ENCODE measurements at places on chromosomes 5 and 9.
A peak's percentile ranks its signal among the peaks of the same experiment; 100 is the strongest.

DNA sequence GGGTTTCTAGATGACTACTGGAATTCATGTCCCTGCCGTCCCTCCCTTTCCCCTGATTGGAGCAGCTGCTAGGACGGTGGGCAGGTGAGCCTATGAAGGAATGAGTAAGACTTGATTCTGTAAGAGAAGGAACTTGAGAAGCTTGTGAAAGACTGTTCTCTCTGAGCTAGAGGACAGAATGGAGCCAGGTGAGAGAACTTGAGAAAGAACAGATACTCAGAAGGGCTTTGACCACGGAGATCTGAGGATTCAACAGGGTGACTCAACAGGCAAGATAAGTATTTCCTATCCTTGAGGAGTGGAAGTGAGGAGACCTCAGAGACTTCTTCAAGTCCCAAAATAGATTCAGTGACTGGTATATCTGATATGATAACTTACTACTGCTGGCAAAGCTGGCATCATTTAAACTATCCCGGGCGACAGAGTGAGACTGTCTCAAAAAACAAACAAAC, 41.9 kb downstream of the HSDL2 start:
- no peak for DNase-seq
- no peaks in the 10 kb centered on the region for H3K4me1 ChIP-seq
- no peaks in the 10 kb centered on the region for H3K27me3 ChIP-seq
- H3K27ac ChIP-seq = no peak overlapping the region
- no peaks in the 10 kb centered on the region for H3K36me3 ChIP-seq
- no peak overlapping the region for H3K4me3 ChIP-seq

DNA sequence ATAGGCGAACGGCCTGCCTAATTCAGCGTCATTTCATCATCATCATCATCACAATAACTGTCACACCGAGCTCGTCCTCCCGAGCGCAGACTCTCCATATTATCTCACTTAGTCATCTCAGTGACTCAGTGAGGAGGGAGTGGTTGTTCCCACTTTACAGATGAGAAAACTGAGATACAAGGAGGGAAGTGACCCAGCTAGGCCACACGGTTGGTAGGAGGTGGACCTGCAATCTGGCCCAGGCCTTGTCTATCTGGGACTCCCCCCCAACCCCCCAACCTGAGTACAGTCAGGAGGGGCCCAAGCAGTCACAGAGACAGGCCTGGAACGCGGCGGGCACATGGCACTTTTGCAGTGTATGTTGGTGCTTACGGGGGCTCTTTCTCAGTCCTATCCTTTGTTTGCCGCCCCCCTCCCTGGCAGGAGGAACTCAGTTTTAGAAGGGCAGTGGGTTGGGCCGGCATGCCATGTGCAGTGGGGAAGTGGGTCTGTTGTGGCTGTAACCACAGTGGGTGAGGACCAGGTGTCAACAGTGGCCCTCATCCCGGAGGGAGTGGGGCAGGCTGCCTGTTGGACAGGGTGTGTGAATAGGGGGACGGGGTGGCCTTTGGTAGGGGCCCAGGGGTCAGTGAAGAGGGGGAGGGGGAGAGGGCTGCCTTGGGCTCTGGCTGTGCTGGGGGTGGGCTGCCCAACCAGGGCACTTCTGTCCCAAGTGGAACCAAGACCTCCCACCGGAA, 1.7 kb upstream of the RXRA start:
- no peak overlapping the region for H3K4me3 ChIP-seq
- H3K27ac ChIP-seq = peak overlapping the region; percentile 4
- peaks cover 47% of the 10 kb centered on the region for H3K4me1 ChIP-seq
- no peaks in the 10 kb centered on the region for H3K27me3 ChIP-seq
- no peaks in the 10 kb centered on the region for H3K36me3 ChIP-seq

DNA sequence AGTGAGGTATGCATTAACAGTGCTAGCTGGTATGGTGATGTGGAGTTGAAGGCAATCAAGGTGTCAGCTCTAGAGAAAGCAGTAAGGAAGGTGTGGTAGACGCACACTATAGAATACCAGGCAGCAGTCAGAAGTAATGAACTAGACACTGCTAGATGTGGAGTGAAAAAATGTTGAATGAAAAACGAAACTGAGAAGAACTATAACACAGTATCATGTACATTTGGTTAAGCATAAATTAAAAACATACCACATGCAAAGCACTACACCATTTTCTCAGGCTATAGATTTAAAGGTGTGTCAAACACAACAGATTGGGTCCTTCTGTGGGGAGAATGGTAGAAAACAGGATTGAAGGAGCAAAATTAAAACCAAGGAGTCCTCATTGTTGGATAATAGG, 15.4 kb downstream of the ZNF622 start:
- no peaks in the 10 kb centered on the region for H3K4me1 ChIP-seq
- H3K27ac ChIP-seq = no peak overlapping the region
- no peak overlapping the region for H3K4me3 ChIP-seq
- no peaks in the 10 kb centered on the region for H3K27me3 ChIP-seq
- peaks cover 76% of the 10 kb centered on the region for H3K36me3 ChIP-seq
- no peak for DNase-seq

GRCh38 chr9:4443439-4443838, 46.8 kb upstream of the SLC1A1 start:
- H3K27me3 ChIP-seq = no peaks in the 10 kb centered on the region
- no peaks in the 10 kb centered on the region for H3K36me3 ChIP-seq
- DNase-seq = no peak
- H3K27ac ChIP-seq = no peak overlapping the region

- H3K27me3 ChIP-seq = no peaks in the 10 kb centered on the region
- H3K27ac ChIP-seq = peak overlapping the region; percentile 40
- H3K4me3 ChIP-seq = no peak overlapping the region
- H3K4me1 ChIP-seq = no peaks in the 10 kb centered on the region
- no peak for DNase-seq
Observed at GRCh38 chr5:55438998-55439397, 95.8 kb downstream of the PLPP1 start.

DNA sequence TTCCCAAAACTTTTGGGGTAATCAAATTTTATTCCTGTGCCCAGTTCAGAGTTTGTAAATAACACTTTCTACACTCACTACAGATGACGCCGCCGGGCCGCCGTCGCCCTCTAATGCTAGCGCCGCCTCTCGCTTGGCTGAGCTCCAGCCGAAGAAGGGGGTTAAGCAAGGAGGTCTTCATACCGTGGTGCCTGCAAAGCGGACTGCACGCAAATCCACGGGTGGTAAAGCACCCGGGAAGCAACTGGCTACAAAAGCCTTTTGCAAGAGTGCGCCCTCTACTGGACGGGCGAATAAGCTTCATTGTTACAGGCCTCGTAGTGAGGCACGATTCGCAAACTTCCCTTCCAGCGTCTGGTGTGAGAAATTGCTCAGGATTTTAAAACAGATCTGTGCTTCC, 280.4 kb downstream of the MEF2C start:
- no peak overlapping the region for H3K4me3 ChIP-seq
- no peaks in the 10 kb centered on the region for H3K4me1 ChIP-seq
- H3K36me3 ChIP-seq = no peaks in the 10 kb centered on the region
- DNase-seq = no peak
- no peak overlapping the region for H3K27ac ChIP-seq

DNA sequence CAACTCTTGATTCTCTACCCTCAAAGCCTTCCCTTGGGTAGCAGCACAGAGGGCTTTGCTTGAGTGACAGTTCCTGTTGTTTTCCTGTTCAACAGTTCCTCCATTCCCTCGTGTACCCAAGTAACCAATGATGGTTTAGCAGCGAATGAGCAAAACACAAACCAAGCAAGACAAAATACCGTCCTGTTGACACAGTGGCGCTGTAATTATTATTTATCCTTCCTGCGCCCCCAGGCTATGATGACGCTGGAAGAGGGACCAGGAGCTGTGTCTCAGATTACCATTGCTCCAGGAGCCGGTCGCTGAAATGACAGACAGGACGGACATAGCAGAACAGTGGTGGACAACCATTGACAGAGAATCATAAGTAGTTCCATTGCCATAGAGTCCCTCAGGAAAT, 154.8 kb downstream of the GADD45G start:
- H3K4me1 ChIP-seq = no peaks in the 10 kb centered on the region
- no peak overlapping the region for H3K27ac ChIP-seq
- no peak for DNase-seq
- H3K27me3 ChIP-seq = no peaks in the 10 kb centered on the region
- H3K4me3 ChIP-seq = no peak overlapping the region

- no peak overlapping the region for H3K27ac ChIP-seq
- H3K4me3 ChIP-seq = no peak overlapping the region
- H3K27me3 ChIP-seq = no peaks in the 10 kb centered on the region
- H3K4me1 ChIP-seq = peaks cover 11% of the 10 kb centered on the region
- no peak for DNase-seq
Observed at GRCh38 chr5:118447350-118447749, 541.0 kb downstream of the DTWD2 start.

DNA sequence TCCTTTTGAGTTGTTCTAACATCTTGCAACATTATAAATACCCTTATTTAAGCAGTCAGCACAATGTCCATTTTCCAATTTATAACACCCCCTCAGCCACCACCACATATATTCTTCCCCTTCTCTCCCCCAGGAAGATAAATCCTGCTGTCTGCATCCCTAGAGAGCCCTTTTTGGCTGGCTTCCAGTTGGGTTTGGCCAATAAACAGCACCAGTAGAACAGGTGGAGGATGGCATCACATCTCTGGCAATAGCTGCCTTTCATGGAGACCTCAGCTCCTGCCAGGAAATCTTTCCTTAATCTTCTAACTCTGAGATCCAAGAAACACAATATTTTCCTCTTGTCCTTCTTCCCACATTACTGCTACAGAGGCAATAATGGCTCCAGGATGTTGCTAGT, 53.7 kb downstream of the TRIM36 start:
- DNase-seq = no peak
- no peak overlapping the region for H3K27ac ChIP-seq
- no peak overlapping the region for H3K4me3 ChIP-seq
- H3K27me3 ChIP-seq = no peaks in the 10 kb centered on the region

- DNase-seq = no peak
- peaks cover 31% of the 10 kb centered on the region for H3K36me3 ChIP-seq
- no peak overlapping the region for H3K4me3 ChIP-seq
- H3K27ac ChIP-seq = no peak overlapping the region
Observed at GRCh38 chr5:95241-95980, 3.4 kb downstream of the PLEKHG4B start.

- H3K4me3 ChIP-seq = no peak overlapping the region
- no peaks in the 10 kb centered on the region for H3K27me3 ChIP-seq
Observed at GRCh38 chr9:87599901-87600610, 102.4 kb downstream of the DAPK1 start.

DNA sequence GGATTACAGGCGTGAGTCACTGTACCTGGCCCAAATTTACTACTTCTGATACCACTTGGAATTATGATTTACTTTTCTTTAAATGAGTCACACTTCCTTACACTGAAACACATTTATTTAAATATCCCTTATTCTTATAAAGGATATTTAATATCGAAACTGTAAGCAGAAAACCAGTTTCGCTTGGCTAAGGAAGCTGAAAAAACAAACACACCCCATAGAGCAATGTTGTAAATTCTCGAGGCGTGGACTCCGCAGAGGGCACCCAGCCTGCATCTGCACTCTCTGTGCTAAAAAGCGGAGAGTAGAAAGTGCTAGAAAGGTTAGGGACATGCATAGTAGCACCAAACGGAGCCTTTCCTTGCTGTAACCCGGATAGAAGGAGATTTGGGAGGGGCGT, 86.5 kb downstream of the HMCN2 start:
- no peaks in the 10 kb centered on the region for H3K36me3 ChIP-seq
- peaks cover 9% of the 10 kb centered on the region for H3K27me3 ChIP-seq
- no peak overlapping the region for H3K4me3 ChIP-seq
- DNase-seq = no peak

DNA sequence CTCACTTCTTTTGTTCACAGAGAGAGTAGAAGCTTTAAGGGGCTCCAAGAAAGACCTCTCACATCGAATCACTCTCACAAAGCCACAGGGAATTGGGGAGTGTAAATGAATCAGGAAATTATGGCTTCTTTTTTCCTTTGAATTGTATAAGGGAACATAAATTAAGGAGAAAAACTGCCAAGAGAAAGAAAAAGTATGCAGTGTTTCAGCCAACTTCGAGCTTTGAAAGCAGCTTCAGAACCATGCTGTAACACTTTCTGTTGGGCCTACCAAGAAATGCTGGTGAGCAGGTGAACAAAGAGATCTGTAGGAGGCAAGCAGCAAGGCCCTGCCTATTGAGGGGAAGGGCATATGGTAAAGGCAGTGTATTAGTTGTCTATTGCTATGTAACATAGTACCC, 33.4 kb upstream of the CTNNA1 start:
- H3K36me3 ChIP-seq = no peaks in the 10 kb centered on the region
- no peak for DNase-seq
- no peak overlapping the region for H3K4me3 ChIP-seq
- H3K4me1 ChIP-seq = peaks cover 2% of the 10 kb centered on the region
- H3K27ac ChIP-seq = no peak overlapping the region

- H3K4me1 ChIP-seq = peaks cover 4% of the 10 kb centered on the region
- DNase-seq = no peak
- no peak overlapping the region for H3K4me3 ChIP-seq
- no peaks in the 10 kb centered on the region for H3K27me3 ChIP-seq
- H3K27ac ChIP-seq = no peak overlapping the region
Observed at GRCh38 chr5:74850789-74851425, 15.3 kb downstream of the FAM169A start.

DNA sequence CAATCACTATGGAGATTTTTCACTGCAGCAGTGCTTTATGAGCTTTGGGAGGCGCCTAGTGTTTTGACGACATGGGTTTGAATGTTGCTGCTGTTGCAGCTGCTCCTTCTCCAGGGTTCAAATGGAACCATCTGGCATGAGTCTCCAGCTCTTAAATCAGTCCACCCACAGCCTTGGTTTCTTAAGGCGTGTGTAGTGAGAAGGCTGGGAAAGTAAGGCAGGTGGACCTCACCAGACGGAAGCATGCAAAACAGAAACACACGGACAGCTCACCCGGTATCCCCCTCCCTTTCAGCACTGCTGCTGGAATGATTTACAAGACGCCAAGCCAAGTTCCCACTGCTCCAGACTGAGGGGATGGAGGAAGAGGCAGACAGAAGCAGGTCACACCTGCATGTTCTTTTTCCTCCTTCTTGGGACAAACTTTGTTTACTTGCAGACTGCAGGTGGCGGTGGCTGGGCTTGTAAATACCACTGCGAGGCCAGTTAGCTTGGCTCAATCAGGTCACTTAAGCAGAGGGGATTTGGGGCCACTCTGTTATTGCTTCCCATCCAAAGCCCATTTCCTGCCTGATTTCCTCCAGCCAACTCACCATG, 47.4 kb downstream of the ADAM19 start:
- H3K36me3 ChIP-seq = no peaks in the 10 kb centered on the region
- no peak overlapping the region for H3K27ac ChIP-seq
- no peak overlapping the region for H3K4me3 ChIP-seq
- peaks cover 8% of the 10 kb centered on the region for H3K4me1 ChIP-seq

DNA sequence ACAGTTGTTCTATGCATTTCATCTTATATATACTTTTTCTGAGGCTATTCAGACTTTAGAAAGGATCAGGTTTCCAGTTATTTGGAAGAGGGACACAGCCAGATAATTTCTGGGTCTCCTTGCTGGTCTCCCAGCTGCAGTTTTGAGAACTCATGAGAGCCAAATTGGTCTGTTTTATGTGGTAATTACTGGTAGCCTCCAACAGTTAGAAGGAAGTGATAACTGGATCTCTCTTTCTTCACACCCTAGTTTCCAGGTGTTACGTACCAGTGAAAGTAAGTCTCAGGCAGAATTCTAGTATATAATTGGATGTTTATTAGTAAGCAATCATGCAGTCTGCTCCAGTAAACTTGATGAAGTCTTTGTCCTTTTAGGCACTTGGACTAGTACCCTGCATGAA, 63.2 kb upstream of the RPS23 start:
- H3K4me1 ChIP-seq = peaks cover 2% of the 10 kb centered on the region
- H3K36me3 ChIP-seq = no peaks in the 10 kb centered on the region
